ENCODE measurements at places on chromosomes 16 and 17.

GRCh38 chr17:63609816-63610573, 9.3 kb downstream of the TACO1 start:
- no peak overlapping the region for H3K4me3 ChIP-seq
- no peak for DNase-seq
- no peak overlapping the region for H3K27ac ChIP-seq
- peaks cover 6% of the 10 kb centered on the region for H3K4me1 ChIP-seq

DNA sequence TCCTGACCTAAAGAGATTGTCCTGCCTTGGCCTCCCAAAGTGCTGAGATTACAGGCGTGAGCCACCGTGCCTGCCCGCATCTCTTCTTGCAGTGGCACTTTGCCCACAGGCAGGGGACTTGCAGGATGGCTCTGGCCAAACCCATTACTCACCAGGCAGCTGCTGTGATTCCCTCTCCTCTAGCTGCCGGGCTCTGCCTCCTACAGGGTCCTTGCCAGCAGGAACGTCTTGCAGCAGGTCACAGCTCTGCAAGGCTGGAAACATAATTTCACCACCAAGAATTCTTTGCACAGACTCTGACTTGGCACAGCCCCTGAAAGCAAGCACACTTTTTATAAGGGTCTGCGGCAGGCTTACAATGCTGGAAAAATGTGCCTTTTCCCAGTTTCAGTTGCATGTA, 20.3 kb downstream of the COX4I1 start:
- H3K4me1 ChIP-seq: peaks cover 4% of the 10 kb centered on the region
- DNase-seq: no peak
- H3K36me3 ChIP-seq: no peaks in the 10 kb centered on the region
- no peak overlapping the region for H3K4me3 ChIP-seq
- peaks cover 24% of the 10 kb centered on the region for H3K27me3 ChIP-seq

GRCh38 chr16:4415538-4416199, 727 bp downstream of the CORO7 start:
- H3K4me3 ChIP-seq: peak overlapping the region; percentile 97
- peak overlapping the region; percentile 86 for H3K27ac ChIP-seq
- peaks cover 45% of the 10 kb centered on the region for H3K4me1 ChIP-seq
- peaks cover 9% of the 10 kb centered on the region for H3K36me3 ChIP-seq
- peak; percentile 75 for DNase-seq

GRCh38 chr16:22312897-22313781, 15.9 kb downstream of the POLR3E start:
- DNase-seq: no peak
- H3K27ac ChIP-seq: no peak overlapping the region
- H3K4me1 ChIP-seq: peaks cover 20% of the 10 kb centered on the region
- no peak overlapping the region for H3K4me3 ChIP-seq
- peaks cover 93% of the 10 kb centered on the region for H3K36me3 ChIP-seq

DNA sequence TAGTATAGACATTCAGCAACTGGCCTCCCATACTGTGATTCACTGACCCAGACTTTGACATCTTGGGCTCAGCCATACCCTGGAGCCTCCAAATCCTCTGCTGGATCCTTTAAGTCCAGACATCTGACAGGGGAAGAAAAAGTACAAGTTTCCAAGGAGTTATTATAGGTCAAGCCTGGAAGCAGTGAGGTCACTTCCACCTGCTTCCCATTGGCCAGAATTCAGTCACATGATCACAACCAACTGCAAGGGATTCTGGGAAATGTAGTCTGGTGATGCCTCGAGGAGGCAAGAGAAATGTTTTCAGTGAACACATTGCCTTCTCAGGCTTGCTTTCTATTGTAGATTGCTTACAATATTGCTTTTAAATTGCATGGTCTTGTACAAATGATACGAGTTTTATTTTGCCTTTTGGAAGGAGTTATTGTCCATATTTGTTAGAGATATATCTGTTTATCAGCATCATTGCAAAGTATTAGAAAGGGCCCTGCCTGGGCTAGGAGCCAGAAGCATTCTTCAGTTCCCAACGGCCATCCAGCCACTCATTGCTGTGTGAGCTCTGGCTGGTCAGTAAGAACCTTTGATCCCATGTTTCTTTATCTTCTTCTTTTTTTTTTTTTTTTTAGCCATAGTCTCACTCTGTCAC, 696.9 kb downstream of the WWOX start:
- no peak overlapping the region for H3K27ac ChIP-seq
- no peaks in the 10 kb centered on the region for H3K36me3 ChIP-seq
- H3K4me3 ChIP-seq: no peak overlapping the region
- no peak for DNase-seq
- H3K4me1 ChIP-seq: no peaks in the 10 kb centered on the region

GRCh38 chr17:83067718-83068261, 11.6 kb upstream of the METRNL start:
- H3K4me1 ChIP-seq: peaks cover 32% of the 10 kb centered on the region
- H3K27me3 ChIP-seq: no peaks in the 10 kb centered on the region
- no peaks in the 10 kb centered on the region for H3K36me3 ChIP-seq
- H3K27ac ChIP-seq: no peak overlapping the region

DNA sequence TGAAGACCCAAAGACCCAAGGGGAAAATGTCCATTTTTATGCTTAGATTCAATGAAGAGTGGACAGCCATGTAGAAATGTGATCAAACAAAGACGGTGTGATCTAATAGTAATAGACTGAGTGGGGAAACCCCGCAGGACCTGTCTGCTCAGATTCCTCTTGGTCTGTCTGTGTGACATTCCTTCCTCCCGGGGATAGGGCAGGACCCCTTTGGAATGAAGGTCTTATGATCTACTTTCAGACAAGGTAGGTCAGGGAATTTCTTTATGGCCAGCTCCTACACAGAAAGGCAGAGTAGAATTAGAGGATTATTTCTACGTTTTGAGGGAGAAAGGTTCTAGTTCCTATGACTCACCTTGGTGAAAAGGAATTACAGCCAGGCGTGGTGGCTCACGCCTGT, 267.6 kb downstream of the STX8 start:
- H3K36me3 ChIP-seq: peaks cover 3% of the 10 kb centered on the region
- no peaks in the 10 kb centered on the region for H3K27me3 ChIP-seq
- no peak overlapping the region for H3K4me3 ChIP-seq
- no peaks in the 10 kb centered on the region for H3K4me1 ChIP-seq
- no peak for DNase-seq

DNA sequence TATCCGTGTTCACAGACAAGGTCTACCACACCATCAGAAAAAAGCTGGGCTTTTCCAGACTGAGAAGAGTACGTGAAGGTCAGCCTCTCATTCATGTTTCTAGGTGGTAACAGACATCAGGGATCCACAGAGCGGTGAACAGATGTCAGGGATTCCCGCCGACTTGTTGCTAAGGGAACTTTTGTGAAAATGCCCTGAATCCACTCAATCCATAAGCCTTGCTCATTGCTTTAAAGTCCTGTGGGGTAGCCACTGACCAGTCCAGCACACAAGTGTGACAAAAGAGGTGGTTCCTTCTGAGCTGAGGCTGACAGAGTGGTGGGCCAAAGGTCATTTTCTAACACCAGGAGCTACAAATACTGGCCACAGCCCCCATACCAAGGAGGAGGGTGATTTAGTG, 5.9 kb downstream of the GAS7 start:
- no peak overlapping the region for H3K27ac ChIP-seq

- H3K27me3 ChIP-seq: no peaks in the 10 kb centered on the region
- peaks cover 64% of the 10 kb centered on the region for H3K36me3 ChIP-seq
These were observed 33.1 kb downstream of the PMP22 start for GRCh38 chr17:15231851-15232516.

- peaks cover 17% of the 10 kb centered on the region for H3K4me1 ChIP-seq
- DNase-seq: no peak
- H3K4me3 ChIP-seq: no peak overlapping the region
- H3K36me3 ChIP-seq: peaks cover 7% of the 10 kb centered on the region
These were observed 13.4 kb downstream of the FBF1 start for GRCh38 chr17:75927286-75927922.

- no peaks in the 10 kb centered on the region for H3K27me3 ChIP-seq
- no peak for DNase-seq
- peaks cover 23% of the 10 kb centered on the region for H3K4me1 ChIP-seq
These were observed 20.0 kb downstream of the SLC43A2 start for GRCh38 chr17:1608676-1609075.

DNA sequence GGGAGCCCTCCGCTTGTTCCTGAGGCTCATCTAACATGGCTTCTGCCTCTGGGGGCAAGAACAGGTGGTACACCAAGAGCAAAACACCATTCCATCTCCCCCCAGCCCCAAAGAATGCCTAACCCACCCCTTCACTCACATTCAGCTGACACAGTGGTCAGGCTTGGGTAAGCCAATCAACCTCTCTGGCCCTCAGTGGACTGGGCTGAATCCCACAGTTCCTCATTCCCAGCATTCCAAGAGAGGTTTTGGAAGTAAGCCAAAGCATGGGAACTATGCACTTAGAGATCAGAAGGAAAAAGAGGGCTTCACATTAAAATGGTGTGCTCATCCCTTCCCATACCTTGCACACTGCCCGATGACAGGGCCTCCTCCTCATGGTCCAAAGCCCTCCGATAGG, 7.8 kb downstream of the PIGS start:
- peaks cover 54% of the 10 kb centered on the region for H3K36me3 ChIP-seq
- DNase-seq: no peak
- H3K4me1 ChIP-seq: no peaks in the 10 kb centered on the region
- H3K27me3 ChIP-seq: no peaks in the 10 kb centered on the region
- no peak overlapping the region for H3K4me3 ChIP-seq
- no peak overlapping the region for H3K27ac ChIP-seq

DNA sequence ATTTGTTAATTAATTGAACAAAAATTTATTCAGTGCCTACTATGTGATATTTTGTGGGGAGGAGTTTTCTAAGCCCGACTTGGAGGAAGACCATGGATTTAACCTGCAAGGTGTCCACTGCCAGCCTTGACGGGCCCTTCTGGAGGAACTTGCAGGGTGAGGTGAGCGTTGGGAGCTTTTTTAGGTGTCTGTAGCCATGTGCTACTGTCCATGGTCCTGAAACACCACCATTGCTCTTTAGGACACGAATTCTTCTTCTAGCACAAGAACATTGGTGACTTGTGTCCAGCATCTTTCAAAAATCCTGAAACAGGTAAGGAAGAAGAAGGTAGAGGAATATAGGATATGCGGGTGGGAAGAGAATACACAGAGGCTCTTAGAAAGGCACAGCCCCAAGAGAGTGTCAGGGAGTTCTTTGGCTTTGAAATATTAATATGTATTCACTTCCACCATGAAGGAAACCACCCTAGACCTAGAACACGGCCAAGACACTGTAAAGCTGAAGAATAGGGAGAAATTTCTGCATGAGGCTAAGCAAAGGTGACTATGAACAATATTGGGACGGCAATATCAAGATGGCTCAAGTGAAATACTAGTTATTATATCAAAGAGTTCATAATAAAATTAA, 27.9 kb upstream of the OR4D1 start:
- H3K4me1 ChIP-seq: no peaks in the 10 kb centered on the region
- H3K27ac ChIP-seq: no peak overlapping the region
- no peak for DNase-seq
- H3K4me3 ChIP-seq: no peak overlapping the region
- no peaks in the 10 kb centered on the region for H3K36me3 ChIP-seq

- DNase-seq: no peak
- no peak overlapping the region for H3K4me3 ChIP-seq
- peak overlapping the region; percentile 66 for H3K27ac ChIP-seq
- no peaks in the 10 kb centered on the region for H3K36me3 ChIP-seq
- no peaks in the 10 kb centered on the region for H3K27me3 ChIP-seq
These were observed 88.2 kb upstream of the CORO6 start for GRCh38 chr17:29710891-29711418.

DNA sequence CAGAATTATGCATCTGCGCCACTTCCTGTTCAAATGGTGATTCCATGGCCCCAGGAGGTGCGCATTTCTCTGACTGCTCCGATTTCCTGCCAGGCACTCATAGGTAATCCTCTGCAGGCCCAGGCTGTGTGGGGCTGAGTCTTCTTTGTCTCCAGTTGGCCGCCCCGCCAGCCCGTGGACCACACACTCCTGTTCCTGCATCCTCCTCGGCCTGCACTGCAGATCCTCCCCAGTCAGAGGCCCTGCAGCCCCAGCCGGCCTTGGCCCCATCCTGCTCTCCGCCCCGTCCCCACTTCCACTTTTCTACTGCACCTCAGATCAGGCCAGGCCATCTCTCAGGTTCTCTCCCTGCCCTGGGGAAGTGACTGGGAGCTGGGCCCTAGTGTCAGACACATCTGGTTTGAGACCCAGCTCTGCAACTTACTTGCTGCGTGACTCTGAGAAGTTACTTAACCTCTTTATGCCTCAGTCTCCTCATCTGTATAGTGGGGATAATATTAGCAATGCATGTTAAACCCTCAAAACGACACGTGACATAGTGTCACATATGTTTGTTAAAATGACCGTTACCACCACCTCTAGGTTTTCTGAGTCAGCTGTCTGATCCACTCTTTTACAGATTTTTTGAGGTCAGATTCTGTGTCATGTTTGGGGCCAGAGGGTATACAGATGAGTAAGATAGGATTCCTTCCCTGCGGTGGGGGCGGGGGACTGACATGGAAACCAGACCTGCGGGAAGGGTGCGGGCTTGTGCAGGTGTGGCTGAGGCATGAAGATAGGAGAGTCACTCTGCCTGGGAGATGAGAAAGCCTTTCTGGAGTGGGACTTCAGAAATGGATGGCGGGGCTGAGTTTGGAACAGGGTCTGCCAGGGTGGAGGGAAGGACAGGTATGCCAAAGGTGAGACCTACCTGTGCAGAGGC, 12.8 kb downstream of the RAB11FIP4 start:
- H3K36me3 ChIP-seq: no peaks in the 10 kb centered on the region
- H3K4me1 ChIP-seq: no peaks in the 10 kb centered on the region
- no peak overlapping the region for H3K4me3 ChIP-seq

DNA sequence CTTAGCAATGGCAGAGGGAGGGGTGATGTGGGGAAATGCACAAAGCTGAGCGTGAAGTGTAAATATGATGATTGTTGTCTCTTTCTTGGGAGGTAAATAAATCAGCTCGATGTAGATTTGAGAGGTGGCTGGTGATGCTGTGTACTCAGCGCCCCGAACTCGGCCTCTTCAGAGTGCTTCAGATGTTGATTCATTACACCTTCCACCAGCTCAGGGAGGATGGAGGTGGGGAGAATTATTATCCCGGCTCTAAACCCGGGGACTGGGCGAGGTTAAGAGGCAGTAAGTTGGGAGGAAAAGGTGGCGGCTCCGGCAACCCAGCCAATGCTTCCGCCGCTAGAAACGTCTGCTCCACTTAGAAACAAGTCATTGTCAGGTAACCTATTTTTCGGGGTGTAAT, 86.5 kb downstream of the RPA1 start:
- H3K4me3 ChIP-seq: no peak overlapping the region
- H3K27ac ChIP-seq: no peak overlapping the region
- peaks cover 30% of the 10 kb centered on the region for H3K27me3 ChIP-seq
- no peak for DNase-seq
- H3K4me1 ChIP-seq: no peaks in the 10 kb centered on the region

DNA sequence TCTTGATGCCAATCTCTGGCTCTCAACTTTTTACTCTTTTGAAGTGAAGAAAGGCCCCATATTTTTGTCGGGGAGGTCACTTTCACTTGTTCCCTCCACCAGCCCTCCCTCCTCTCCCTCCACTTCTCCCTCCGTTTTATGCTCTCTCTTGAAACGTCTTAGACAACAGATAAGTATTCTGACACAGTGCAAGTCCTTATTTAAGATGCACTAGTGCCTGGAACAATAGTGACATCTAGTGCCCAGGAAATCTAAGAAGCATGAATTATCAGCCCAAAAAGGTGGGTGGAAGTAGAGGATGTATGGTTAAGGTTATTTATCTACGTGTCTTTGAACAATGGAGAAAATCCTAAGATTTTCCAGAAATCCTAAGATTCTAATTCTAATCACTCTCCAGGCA, 17.9 kb downstream of the PSME3IP1 start:
- H3K36me3 ChIP-seq: peaks cover 53% of the 10 kb centered on the region
- peaks cover 20% of the 10 kb centered on the region for H3K4me1 ChIP-seq
- no peaks in the 10 kb centered on the region for H3K27me3 ChIP-seq
- no peak overlapping the region for H3K27ac ChIP-seq

- DNase-seq: no peak
- H3K4me3 ChIP-seq: no peak overlapping the region
- no peaks in the 10 kb centered on the region for H3K36me3 ChIP-seq
- no peak overlapping the region for H3K27ac ChIP-seq
These were observed 85.9 kb downstream of the TMEM132E start for GRCh38 chr17:34665150-34665806.
